Activated naive CD4-positive, alpha-beta T cell (primary cell): ENCODE measurements at places on chromosomes 13 and 19.

- DNase-seq, result no peak
Measured at GRCh38 chr19:47152632-47153031, 22.0 kb downstream of the SAE1 start.

- no peak for DNase-seq
Measured at GRCh38 chr13:105957769-105958438, 577.6 kb downstream of the EFNB2 start.

GRCh38 chr19:51047031-51047335 lies 12.2 kb upstream of the KLK12 start:
- no peak for DNase-seq

DNA sequence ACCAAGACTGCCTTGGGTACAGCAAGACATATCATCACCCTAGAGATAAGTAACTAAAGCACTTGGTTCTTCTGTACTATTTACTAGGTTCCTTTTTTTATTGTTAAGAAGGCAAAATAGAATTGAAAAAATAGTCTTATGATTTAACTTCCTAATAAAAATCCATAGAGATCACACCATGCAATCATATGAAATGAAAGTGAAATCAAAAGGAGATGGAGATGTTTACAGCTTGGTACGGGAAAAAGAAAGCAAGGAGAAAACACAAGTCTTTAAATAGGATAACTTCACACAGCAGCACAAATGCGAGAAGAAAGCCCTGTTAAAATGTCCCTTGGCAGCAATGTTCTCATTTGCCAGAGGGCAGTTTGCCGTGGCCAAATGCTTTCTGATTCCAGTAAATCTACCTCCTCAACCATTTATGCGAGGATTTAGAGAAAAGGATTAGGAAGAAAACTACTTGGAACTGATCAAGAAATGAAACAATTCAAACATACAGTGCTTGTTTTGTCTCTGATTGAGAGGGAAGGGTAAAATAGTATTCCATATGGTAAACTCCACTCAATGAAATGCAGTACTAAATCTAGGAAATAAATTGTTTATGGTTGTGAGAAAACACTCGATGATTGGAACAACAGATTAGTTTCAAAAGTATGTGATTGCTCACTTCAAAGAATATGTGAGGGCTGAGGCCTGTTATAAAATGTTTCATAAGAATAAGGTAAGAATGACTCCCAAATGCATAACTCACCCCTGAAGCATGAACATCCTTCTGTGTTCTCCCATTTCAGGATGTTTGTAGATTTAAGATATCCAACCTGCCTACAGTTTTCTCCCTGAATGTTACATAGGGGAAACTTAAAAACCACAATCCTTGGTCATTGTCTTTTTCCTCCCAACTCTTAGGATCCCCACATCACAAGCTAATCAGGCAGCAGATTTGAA lies 487.8 kb downstream of the DACH1 start:
- DNase-seq, result no peak

DNA sequence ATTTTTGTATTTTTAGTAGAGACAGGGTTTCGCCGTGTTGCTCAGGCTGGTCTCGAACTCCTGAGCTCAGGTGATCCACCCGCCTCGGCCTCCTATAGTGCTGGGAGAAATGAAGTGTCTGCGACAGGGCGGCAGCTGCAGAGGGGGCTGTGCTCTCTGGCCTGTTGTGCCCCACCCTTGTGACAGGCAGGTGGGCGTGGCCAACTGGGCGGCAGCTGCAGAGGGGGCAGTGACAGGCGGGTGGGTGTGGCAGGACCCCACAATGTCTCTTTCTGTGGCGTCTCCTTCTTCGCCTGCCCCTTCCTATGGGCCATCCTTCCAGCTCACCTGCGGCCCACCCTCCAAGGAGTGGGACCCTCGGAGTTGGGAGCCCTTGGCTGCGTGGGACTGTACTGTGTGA lies 11.8 kb downstream of the STK11 start:
- DNase-seq, result no peak

DNA sequence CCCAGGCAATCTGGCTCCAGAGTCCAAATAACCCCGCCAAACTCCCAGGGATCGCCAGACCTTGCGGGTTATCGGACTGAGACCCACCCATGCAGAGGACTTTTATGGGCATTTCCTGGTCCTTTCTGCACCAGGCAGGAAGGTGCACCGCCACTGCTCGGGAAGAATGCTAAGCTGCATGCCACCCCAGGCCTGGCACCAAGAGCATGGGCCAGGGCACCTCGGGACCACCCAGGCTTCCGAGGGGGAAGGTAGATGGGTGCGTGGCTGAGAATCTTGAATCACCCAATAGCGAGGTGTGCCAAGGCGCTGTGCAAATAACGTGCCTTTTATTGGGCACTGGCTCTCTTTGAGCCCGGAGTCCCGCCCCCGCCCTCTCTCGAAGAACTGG lies 422 bp upstream of the ZNF575 start:
- no peak for DNase-seq
